ENCODE measurements at places on chromosomes 4 and X.

DNA sequence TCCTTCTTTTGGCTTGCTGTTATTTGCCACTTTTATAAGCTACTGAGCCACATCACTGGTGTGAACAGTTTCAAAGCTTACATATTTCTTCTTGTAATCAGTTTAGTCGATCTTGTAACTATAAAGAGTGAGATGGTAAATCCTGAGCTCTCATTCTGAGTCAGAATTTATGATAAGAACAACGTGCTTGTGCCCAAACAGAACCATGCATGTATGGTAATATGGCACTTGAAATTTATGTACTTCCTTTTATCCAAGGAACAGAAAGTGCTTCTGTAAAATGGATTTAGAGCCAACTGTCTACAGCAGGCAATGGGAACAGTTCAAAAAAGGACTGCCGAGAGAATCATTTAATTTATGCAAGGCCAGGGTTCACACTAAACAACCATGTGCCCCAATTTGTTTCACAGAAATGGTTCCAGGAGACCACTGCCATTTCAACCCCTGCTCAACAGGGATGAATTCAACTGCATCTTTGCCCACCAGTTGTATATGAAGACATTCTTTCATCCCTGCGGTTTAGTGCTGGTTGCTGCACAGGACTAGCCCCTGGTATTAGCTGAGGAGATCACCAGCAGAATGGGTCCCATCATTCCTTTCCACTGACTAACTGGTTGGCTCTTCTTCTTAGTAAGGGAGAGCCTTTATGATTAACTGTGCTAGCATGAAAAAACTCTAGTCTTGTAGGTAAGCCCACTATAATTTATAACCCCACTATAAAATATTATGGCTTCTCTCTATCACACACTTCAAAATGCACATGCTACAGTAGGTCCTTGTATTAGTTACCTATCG is 162.9 kb upstream of the PGRMC2 start:
- no peak for DNase-seq

DNA sequence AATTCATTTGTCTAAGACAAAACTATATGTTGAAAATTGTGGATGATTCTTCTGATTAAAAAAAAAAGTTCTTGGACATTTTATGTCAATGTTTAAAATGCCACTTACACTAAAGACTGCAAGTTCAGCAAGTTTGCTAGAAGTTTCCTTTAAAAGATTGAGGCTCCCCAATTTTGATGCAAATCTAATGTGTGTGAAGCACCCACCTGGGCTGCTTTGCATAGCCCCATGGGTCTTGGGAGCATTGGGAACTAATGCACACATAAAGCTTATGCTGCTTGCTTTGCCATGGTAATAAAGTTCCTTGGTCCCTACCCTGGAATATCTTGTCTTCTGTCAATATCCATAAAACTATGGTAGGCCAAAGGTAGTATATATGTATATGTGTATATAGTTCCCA is 725.9 kb upstream of the GRID2 start:
- no peak for DNase-seq

- DNase-seq: no peak
These were observed 8.9 kb downstream of the TCEANC start for GRCh38 chrX:13661735-13662288.

DNA sequence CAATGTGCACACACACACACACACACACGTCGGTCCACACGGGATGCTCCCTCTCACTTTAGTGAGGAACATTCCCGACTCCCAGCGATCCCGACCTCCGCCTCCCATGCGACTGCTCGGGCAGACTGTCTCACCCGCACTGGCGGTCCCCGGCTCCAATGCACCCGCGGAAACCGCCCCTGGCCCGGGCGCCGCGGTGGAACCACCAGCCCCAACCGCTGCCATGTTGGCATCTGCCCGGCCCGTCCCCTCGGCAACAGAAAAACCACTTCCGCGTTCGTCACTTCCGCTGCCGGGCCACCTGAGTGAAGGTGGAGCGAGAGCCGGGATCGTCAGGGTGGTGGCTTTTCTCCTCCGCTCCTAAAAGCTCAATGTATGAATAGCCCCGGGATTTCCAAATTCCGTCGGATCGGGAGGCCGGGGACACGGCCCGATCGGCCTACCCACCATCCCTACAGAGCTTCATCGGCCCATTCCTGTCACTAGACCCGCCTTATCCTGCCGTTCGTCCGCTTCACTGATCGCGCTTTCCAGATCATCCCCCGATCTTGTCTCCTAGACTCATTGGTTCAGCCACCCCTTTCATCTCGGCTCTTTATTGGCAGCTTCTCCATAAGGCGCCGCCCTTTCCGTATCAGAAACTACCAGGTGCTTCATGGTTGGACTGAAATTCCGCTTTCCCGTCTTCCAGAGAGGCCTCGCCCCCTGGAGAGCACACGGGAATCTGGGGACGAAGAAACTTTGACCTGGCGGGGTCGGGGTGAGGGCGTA is at the start of gene SLC35A2:
TSS of gene SLC35A2 (minus strand) at position 235 of the 771 bp plus-strand sequence. CDS start at position 225, 10 bp downstream.
- DNase-seq: no peak

- DNase-seq: no peak
These were observed 96.1 kb downstream of the NHS start for GRCh38 chrX:17471121-17471520.

DNA sequence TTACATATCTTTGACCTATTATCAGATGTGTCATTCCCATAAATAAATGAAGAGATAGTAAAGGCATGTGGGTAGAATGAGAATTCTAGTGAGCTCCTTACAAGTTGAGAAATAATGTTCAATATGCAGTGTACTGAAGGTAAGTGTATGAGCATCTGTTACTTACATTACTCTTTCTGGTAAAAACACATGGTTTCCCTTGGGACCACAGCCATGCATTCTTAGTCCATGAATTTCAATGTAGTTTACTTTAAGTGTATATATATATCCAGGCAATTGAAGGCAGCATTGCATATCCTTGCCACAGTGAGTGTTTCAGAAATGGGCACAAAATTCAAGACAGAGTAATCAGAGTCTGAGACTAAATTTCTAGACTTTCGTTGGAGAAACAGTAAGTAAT is 277.2 kb downstream of the CXXC4 start:
- DNase-seq: no peak

DNA sequence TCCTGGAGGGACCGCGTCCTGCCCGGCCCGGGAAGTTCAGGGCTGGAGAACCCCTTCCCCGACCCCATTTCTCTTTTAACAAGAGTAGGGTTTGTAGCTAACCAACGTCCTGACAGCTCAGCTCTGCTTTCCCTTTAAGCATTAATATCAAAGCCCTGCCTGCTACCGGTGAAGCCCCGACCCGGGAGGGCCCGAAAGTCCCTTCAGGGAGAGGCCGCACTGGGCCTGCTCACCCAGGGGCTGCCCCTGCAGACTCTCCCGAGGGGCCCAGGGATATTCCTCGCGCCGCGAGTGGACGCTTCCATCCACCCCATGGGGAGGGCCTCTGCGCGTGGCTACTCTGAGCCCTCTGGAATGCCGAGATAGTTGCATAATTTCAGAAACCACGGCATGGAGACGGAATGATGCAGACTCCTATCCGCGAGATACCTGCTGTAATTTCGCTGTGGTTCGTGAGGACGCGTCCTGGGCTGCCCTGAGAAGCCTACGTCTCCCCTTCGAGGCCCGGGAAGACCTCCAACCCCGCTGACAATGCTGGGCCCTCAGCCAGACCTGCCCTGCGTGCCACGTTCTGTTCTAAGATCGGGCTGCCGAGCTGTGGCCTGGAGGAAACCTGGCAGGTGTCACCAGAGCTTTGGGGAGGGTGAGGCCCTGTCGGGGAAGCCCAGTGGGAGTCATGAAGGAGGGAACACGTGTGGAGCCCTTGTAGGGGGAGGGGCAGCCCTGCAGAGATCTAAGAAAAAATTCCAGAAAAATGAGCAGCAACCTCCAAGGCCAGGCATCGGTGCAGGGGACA is 999 bp upstream of the CTBP1 start:
- no peak for DNase-seq

- no peak for DNase-seq
These were observed 441.7 kb downstream of the ARAP2 start for GRCh38 chr4:35802644-35803043.

All from fibroblast of skin of left biceps (primary cell).